ENCODE measurements at places on chromosomes 2 and 18. TPM values are rescaled to one million over a fixed set of nuclear protein-coding genes. Genes with fewer than 3 reads are reported as not detected.

Gene DSG1
- total RNA-seq: not detected

Gene SKOR2
- not detected for total RNA-seq

Gene RAB1A
- total RNA-seq: 65.5 TPM

Gene SLC5A7
- not detected for total RNA-seq

Gene RAB17
- not detected for total RNA-seq

Gene FN1
- total RNA-seq: 8,592 TPM

Gene SGPP2
- total RNA-seq: not detected

Gene CCDC74A
- 6.6 TPM for total RNA-seq

Gene PROM2
- total RNA-seq: 0.20 TPM

Gene MLPH
- total RNA-seq: 49.5 TPM

Gene GIGYF2
- 59.8 TPM for total RNA-seq

Gene NDUFS1
- total RNA-seq: 83.0 TPM

Gene CCDC178
- total RNA-seq: not detected

Gene ASXL2
- total RNA-seq: 9.9 TPM

Gene ANO7
- 0.78 TPM for total RNA-seq

Gene TUBA3E
- total RNA-seq: not detected

Measured in subcutaneous preadipocyte (primary cell).